SK-MEL-5 (cell line): ENCODE measurements at places on chromosomes 12 and 14.

DNA sequence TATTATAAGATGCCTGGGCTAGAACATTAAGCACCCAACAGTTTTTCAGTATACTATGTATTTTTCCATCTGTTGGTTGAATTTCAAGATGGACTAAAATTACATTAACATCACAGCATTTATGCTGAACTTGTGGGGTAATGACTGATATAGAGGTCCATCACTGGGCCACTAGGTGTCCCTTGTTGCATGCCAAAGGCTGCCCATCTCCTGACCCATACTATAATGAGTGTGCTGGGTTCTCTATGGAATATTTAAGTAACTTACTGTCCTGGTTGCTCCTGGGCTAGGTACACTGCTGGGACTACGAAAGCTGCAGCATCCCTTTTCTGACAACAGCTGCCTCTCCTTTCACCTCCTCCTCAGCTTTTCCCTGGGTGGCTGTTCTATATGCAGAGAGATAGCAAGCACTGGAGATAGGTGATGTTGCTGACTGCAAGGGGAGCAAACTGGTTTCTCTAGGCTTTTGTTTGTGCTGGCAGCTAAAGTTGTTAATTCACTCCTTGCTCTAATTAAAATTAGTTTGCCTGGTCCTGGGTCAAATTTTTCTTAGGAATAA lies 138.6 kb upstream of the TRHDE start:
- DNase-seq: no peak

DNA sequence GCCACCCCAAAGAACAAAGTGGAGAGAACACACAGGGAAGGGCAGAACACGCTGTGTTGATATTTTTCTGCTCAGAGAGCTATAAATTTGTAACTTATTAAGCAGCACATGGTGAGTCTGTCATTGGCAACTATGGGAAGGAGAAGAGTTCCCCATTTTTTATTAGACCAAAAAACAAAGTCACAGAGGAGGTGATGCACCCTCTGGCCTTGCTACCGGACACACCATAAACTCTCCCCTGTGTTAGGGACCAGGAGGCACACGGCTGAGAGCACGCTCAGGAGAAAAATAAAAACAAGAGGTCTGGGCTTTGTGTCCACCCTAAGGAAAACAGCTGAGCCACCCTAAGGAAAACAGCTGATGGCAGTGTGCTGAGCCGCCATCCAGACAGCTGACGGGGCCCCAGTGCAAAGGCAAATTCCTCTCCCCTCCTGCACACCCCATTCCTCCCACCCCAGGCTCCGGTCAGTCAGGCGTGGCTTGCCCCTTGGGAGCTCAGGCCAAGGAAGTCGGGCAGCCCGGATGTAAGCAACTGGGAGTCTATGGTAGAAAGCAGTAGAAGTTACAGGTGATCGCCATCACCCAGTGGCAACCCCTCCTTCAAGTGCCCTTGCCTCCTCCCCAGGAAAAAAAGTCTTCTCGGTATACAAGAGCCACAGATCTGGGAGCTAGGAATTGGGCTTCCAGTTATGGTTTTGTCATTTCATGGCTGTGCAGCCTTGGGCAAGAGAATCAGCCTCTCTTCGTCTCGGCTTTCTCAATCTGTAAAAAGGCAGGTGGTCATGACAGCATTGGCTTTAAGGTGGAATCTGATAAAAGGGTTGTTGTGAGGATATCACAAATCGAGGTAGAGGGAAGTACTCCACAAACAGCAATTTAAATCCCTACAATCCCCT lies 2.4 kb downstream of the PXN start:
- DNase-seq: no peak

DNA sequence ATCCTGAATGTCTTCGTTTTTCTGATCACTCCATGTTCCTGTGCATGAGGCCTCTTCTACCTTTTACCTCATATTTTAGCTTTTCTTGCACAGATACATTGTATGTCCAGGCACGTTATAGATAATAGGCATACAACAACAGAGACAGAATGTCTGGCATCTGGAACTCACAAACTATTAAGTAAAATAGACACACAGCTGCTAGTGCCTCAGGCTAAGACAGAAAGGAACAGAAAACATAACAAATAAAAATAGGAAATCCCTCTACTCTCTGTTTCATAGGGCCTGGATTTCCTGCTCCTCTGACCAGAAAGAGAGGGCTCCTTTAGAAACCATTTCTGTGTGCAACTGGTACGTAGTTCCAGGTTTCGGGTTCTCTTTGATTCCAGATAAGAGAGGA lies 48.6 kb downstream of the ATXN7L3B start:
- DNase-seq: no peak

GRCh38 chr12:122067966-122068365 lies 10.6 kb upstream of the MLXIP start:
- DNase-seq: no peak

DNA sequence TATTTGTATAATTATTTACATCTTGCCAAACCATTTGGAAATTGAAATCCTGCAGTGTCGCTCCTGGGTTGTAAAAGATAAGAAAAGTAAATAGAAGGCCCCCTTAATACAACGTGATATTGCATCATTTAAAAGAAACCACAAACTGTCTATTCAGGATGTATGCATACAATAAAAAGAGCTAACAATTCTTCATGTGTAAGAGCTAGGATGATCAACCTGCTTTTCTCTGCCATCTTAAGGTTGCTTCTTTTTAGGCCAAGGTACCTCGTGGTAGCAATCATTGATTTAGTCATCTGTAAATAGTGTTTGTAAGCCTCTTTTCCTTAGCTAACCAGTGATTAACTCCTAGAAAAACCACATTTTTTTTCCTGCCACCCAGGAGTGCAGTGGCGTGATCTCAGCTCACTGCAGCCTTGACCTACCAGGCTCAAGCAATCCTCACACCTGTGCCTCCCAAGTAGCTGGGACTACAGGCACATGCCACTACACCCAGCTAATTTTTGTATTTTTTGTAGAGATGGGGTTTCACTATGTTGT lies 3.3 kb upstream of the USP44 start:
- DNase-seq: no peak

GRCh38 chr12:57055824-57056223 lies 5.9 kb upstream of the MYO1A start:
- no peak for DNase-seq

- peak; percentile 94 for DNase-seq
Measured at GRCh38 chr12:117994551-117995438, 21.7 kb upstream of the RFC5 start.

DNA sequence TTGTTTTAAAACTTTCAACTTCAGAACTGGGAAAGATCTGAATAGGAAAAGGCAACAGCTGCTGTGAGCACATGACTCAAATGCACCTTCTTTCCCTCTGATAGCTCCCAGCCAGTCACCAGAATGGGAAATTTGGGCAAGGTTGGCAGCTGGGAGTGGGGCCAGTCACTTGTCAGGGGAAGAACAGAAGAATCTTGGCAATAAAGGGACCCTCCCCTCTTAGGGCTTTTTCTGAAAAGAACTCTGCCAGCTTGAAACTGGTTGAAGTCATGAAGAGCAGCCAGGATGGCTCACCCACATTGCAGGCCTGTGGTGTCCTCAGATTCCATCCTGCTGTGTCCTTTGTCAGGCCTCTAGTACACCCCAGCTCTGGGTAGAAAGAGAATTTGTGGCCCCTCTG lies 10.3 kb upstream of the RIC8B start:
- no peak for DNase-seq

DNA sequence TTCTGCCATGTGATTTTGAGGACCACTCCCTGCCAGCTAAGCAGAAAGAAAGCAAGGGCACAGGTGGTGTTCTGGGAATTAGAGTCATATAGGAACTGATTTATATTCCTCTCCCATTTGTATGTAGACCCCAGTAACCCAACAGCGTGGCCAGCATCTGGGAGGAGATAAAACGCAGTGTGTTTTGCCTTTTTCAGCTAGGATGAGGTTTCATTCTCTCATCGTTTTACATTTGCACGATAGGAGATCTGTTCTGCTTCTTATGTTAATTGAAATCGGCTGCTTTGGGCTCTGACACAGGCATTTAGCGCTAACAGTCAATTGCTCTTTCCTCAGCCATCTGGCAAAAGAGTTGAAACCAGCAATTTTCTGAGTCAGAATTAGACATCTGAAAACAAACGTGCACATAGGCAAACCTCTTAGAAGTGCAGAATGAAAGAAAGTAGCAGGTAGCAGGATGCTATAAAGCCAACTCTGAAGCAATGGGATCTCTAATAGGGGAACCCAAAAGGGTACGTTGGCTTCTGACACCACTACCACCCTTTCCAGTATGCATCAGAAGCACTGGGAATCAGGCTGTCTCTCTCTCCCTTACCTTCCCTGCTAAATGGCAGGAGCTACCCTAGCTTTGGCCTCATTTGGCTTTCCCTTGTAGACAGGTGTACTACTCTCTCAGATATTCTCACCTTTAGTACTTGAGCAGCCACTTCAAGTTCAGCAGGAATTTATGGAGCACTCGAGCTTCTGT lies 219.1 kb downstream of the PHLDA1 start:
- no peak for DNase-seq

DNA sequence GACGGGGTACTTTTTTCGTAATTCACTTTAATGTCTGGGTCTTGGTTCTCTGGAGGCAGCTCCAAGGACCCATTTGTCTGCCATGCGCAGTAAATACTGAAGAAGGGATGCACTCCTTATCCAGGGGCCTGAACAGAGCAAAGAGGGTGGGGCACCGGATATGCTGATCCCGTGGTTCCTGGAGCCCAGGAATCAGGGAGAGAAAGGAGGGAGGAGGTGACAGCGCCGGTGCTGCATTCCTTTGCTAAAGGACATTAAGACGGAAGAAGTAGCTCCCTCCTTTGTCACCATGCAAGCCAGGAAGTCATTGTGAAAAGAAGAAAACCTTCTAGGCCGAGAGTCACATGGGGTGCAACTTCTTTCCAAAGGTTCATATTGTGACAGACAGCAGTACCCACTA lies 1057.7 kb downstream of the VRK1 start:
- no peak for DNase-seq

DNA sequence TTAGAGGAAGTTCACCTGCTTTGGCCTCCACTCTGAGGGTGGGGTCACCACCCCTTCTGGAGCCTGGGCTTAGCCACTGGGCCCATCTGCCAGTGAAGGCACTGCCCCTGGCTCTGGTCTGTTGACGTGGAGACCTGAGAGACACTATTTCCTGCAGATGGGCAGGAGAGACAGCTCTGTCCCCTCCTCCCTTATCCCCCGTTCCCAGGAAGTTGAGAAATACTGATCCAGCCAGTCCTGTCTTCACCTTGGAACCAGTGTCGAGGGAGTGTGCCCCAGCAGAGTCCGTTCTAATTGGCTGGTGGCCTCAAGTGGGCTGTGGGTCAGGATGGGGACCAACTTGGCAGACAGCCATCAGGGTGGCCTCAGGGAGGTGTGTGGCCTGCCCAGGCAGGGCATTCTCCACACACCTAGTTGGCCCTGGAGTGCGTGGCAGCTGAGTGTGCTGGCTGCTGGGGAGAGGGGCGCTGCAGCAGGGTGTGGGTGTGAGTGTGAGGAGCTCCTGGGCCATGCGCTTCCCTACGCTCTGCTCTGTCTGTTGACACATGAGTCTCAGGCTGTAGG lies 25.4 kb downstream of the CLSTN3 start:
- no peak for DNase-seq

DNA sequence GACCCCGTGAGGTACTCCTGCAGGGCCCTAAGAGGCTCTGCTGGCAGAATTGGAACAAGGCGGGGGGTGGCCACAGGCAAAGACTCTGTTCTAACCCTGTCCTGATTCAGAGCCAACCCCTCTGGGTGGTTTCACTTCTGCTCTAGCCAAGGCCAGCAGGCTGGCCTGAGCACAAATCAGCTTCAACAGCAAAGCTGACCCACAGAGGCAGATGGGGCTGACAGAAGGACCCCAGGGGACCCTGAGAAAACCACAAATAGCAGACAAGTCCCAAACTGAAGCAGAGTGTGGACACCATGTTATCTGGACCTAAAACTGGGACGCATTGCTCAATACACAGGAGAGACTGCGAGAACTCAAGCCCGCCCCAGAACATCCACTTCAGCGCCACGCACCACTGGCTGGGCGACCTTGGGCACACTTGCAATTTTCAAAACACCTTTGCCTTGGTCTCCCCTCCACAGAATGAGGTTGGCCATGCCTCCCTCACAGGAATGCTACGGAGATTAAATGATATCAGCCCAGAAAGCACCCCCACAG lies 76.4 kb upstream of the DICER1 start:
- no peak for DNase-seq

DNA sequence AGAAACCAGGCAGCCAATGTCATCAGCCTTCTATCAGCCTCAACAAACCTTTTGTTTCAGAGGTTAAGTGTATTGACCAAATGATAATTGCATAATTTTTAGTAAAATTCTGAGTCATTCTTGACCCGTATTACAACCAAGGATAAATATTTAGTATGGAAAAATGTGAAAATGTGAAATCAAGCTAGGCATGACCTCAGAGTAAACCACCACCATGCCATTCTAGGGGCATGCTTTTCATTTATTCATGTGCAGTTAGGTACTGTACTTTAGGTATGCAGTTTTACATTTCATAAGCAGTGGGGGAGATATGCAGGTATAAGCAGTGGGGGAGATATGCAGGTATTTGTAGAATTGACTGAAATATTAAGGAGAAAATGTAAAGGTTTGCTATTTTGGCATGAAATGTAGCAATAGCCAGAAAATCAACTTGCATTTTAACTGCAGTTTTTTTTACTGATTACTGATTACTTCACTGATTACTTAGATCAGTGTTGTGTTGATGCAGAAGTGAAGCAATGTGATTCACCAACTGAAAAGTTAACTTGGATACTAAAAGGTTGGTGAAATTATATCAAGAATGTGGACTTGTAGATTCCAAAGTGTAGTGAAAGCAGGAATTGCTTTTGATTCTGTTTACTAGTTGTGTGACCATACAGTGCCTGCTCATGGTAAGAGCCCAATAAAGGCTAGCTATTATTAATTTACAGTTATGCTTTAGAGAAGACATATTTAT lies 184.2 kb downstream of the ESR2 start:
- DNase-seq: no peak

- DNase-seq: no peak
Measured at GRCh38 chr12:116962783-116963356, 52.1 kb downstream of the FBXW8 start.

DNA sequence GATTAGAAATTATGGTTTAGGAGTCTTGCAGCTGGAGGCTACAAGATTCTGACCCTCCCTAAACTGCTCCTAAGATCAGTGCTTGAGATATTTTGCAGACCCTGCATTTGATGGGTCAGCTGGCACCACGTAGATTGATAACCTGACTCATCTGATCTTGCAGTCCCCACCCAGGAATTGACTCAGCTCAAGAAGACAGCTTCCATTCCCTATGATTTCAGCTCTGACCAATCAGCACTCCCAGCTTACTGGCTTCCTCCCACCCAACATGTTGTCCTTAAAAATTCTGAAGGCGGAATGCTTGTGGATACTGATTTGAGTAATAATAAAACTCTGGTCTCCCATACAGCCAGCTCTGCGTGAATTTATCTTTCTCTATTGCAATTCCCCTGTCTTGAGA lies 23.2 kb upstream of the MTHFD1 start:
- DNase-seq: no peak

GRCh38 chr12:64072916-64073575 lies 149.1 kb downstream of the KICS2 start:
- no peak for DNase-seq

GRCh38 chr12:46390881-46391280 lies 18.3 kb upstream of the SLC38A2 start:
- no peak for DNase-seq
